ENCODE measurements at places on chromosomes 1 and 21. TPM values are rescaled to one million over a fixed set of nuclear protein-coding genes. Genes with fewer than 3 reads are reported as not detected.

The SPATA17 gene
- total RNA-seq: 1.5 TPM

The GPR157 gene
- 2.8 TPM for total RNA-seq

The MMEL1 gene
- total RNA-seq: 0.75 TPM

The COL8A2 gene
- total RNA-seq: 5.9 TPM

The SNX7 gene
- total RNA-seq: 56.6 TPM

The PGLYRP4 gene
- not detected for total RNA-seq

The TMEM82 gene
- not detected for total RNA-seq

The GPX7 gene
- 36.6 TPM for total RNA-seq

The FAM76A gene
- total RNA-seq: 25.6 TPM

The BRDT gene
- not detected for total RNA-seq

The MNDA gene
- total RNA-seq: not detected

The FMO3 gene
- total RNA-seq: 0.79 TPM

The CDA gene
- 0.12 TPM for total RNA-seq

The NIBAN1 gene
- 33.3 TPM for total RNA-seq

The KRTAP19-1 gene
- not detected for total RNA-seq

The OLFML2B gene
- total RNA-seq: 13.5 TPM

The SYCP1 gene
- not detected for total RNA-seq

The TCHHL1 gene
- total RNA-seq: not detected

The FCER1G gene
- not detected for total RNA-seq

The H6PD gene
- total RNA-seq: 29.1 TPM

The LDLRAD1 gene
- total RNA-seq: not detected

The NUDT17 gene
- 3.7 TPM for total RNA-seq

The OR2W3 gene
- total RNA-seq: not detected

The OR2AK2 gene
- total RNA-seq: not detected

The OR6K3 gene
- not detected for total RNA-seq

The LRIF1 gene
- 8.1 TPM for total RNA-seq

The RRAGC gene
- 18.6 TPM for total RNA-seq

The PTBP2 gene
- 11.5 TPM for total RNA-seq

The ZSWIM5 gene
- total RNA-seq: 0.75 TPM

The CACNA1E gene
- not detected for total RNA-seq

The ANKRD35 gene
- 8.5 TPM for total RNA-seq

The SPRR1A gene
- total RNA-seq: not detected

The TMEM63A gene
- 20.5 TPM for total RNA-seq

The FALEC gene
- not detected for total RNA-seq

The SGIP1 gene
- total RNA-seq: 61.1 TPM

The AUNIP gene
- total RNA-seq: 1.7 TPM

The MFAP2 gene
- total RNA-seq: 18.2 TPM

The PADI4 gene
- not detected for total RNA-seq

The KLHL17 gene
- total RNA-seq: 4.9 TPM

The RASAL2 gene
- total RNA-seq: 17.9 TPM

The CTNNBIP1 gene
- 23.5 TPM for total RNA-seq

The TRIM63 gene
- under 0.01 TPM for total RNA-seq

The VASH2 gene
- total RNA-seq: under 0.01 TPM

The RBP7 gene
- not detected for total RNA-seq

The OR6N1 gene
- not detected for total RNA-seq

The KCNE2 gene
- total RNA-seq: not detected

The OR14K1 gene
- not detected for total RNA-seq

The PRELP gene
- total RNA-seq: 2.7 TPM

The SPATA1 gene
- 0.92 TPM for total RNA-seq

The CHI3L2 gene
- 0.12 TPM for total RNA-seq

The SLC30A7 gene
- 28.4 TPM for total RNA-seq

The NGF gene
- total RNA-seq: 7.7 TPM

The FYB2 gene
- not detected for total RNA-seq

The OR2T33 gene
- not detected for total RNA-seq

The ASTN1 gene
- total RNA-seq: under 0.01 TPM

The SLC1A7 gene
- total RNA-seq: 0.13 TPM

The LCE3E gene
- not detected for total RNA-seq

The ACTL8 gene
- total RNA-seq: not detected

Data from aortic smooth muscle cell (primary cell).